Thoracic aorta endothelial cell (primary cell): ENCODE measurements at places on chromosomes 12 and 14. TPM values are rescaled to one million over a fixed set of nuclear protein-coding genes. Genes with fewer than 3 reads are reported as not detected.

TMEM121 gene
- total RNA-seq: 3.7 and 5.7 TPM in 2 replicates

POTEM gene
- not detected in 2 replicates for total RNA-seq

PAWR gene
- total RNA-seq: 56.3 and 105 TPM in 2 replicates

DCN gene
- total RNA-seq: 8.0 and 14.2 TPM in 2 replicates

FGD6 gene
- total RNA-seq: 23.0 and 30.7 TPM in 2 replicates

SYNE3 gene
- 14.8 and 19.8 TPM in 2 replicates for total RNA-seq

MYG1 gene
- total RNA-seq: 32.7 and 38.2 TPM in 2 replicates

ATP5F1B gene
- 679 and 680 TPM in 2 replicates for total RNA-seq

SLC6A15 gene
- 0.43 and 0.80 TPM in 2 replicates for total RNA-seq

SLC8B1 gene
- total RNA-seq: 17.6 and 24.9 TPM in 2 replicates

EIF2S3B gene
- 1.5 and 1.7 TPM in 2 replicates for total RNA-seq

ADAMTS20 gene
- total RNA-seq: not detected in 2 replicates

NTS gene
- not detected in 2 replicates for total RNA-seq

CCDC177 gene
- not detected in 2 replicates for total RNA-seq

RCOR1 gene
- total RNA-seq: 27.5 and 31.2 TPM in 2 replicates

GTF2A1 gene
- total RNA-seq: 38.2 and 38.6 TPM in 2 replicates

CDCA4 gene
- 42.3 and 52.2 TPM in 2 replicates for total RNA-seq

FBXO33 gene
- total RNA-seq: 12.0 and 13.9 TPM in 2 replicates

SLC7A7 gene
- 14.7 and 20.9 TPM in 2 replicates for total RNA-seq

PMCH gene
- 0.36 and 1.9 TPM in 2 replicates for total RNA-seq

ENDOU gene
- 0.13 TPM in 1 of 2 replicates, not detected in the other for total RNA-seq

RHEBL1 gene
- total RNA-seq: 0.66 and 1.4 TPM in 2 replicates

DNAH10 gene
- total RNA-seq: under 0.01 and 0.07 TPM in 2 replicates
